Uterus (tissue), 4 donors: ENCODE measurements at places on chromosomes 1 and 21. TPM values are rescaled to one million over a fixed set of nuclear protein-coding genes. Genes with fewer than 3 reads are reported as not detected.
A peak's percentile ranks its signal among the peaks of the same experiment; 100 is the strongest.

DNA sequence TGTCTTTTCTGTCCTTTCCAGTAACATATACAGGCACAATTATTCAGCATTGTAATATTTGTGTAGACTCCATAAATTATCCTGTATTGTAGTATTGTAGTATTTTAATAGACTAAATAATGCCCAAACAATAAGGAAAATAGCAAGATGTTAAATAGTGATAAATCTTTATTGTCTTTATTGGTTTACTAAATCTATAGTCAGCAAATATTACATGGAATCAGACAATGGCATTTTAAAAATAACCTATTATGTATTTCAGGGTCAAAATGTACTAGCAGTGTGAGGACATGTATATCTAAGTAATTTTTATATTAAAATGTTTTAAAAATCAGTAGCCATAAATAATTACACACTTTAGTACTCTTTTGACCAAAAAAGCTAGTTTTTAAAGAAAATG lies 202.3 kb downstream of the GREM2 start:
- no peaks in the 10 kb centered on the region for H3K4me1 ChIP-seq
- no peak overlapping the region for H3K27ac ChIP-seq
- H3K36me3 ChIP-seq, result no peaks in the 10 kb centered on the region

DNA sequence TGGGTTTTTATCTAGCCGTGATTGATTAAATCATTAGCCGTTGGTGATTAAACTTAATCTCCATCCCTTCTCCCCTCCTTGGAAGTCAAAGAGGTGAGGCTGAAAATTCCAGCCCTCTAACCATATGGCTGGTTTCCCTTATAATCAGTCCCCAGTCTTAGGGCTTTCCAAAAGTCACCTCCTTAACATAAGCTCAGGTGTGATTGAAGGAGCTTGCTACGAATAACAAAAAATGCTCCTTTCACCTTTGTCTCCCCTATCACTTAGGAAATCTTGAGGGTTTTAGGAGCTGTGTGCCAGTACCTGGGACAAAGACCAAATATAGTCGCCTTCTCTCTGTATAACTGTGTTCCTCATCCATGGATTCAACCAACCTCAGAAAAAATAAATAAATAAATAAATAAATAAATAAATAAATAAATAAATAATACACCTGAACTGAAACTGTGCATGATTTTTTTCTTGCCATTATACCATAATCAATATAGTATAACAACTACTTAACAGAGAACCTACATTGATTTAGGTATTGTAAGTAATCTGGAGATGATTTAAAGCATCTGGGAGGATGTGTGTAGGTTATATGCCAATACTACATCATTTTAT lies 82.2 kb downstream of the PAPPA2 start:
- H3K36me3 ChIP-seq, result no peaks in the 10 kb centered on the region
- H3K27ac ChIP-seq, result no peak overlapping the region
- no peaks in the 10 kb centered on the region for H3K4me1 ChIP-seq
- H3K27me3 ChIP-seq, result no peaks in the 10 kb centered on the region
- no peak for DNase-seq

GRCh38 chr1:220974431-220974830 lies 95.2 kb downstream of the HLX start:
- no peak overlapping the region for H3K4me3 ChIP-seq
- H3K36me3 ChIP-seq, result no peaks in the 10 kb centered on the region
- no peak overlapping the region for H3K27ac ChIP-seq
- no peaks in the 10 kb centered on the region for H3K27me3 ChIP-seq
- no peaks in the 10 kb centered on the region for H3K4me1 ChIP-seq
- no peak for DNase-seq

DNA sequence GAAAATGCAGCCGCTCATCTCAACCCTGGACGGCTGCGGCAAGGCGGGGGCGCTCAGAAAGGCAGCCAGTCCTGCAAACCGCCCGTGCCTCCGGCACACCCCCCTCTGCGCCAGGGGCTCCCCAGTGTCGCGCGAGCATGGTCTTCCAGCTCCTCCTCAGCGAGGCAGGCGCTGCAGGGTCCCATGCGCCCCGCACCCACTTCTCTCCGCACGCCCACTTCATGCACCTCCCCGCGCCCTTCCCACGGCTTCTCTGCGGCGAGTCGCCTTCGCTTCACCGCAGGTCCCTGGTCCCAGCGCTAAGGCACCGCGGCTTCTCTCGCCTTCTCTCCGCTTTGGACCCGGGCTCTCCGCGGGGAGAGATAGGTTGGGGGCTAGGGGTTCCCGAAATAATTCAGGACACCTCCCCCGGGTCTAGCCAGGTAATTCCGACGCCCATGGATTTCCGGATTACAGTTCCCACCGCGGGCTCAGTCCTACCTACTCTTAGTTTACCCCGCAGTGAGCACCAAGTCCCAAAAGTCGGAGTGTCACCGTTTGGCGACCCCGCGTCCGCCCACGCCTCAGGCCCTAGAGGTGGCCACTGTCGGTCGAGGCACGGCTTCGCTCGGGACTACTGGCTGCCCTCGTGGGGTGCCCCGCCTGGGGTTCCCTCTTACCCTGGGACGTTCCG lies 67.5 kb downstream of the SYT2 start:
- no peak overlapping the region for H3K27ac ChIP-seq
- peaks cover 6% of the 10 kb centered on the region for H3K27me3 ChIP-seq
- no peaks in the 10 kb centered on the region for H3K36me3 ChIP-seq
- H3K4me1 ChIP-seq, result no peaks in the 10 kb centered on the region
- H3K4me3 ChIP-seq, result peak overlapping the region; percentile 26
- DNase-seq, result no peak

- no peak overlapping the region for H3K4me3 ChIP-seq
- H3K4me1 ChIP-seq, result no peaks in the 10 kb centered on the region
- H3K27me3 ChIP-seq, result no peaks in the 10 kb centered on the region
- no peaks in the 10 kb centered on the region for H3K36me3 ChIP-seq
- DNase-seq, result no peak
- no peak overlapping the region for H3K27ac ChIP-seq
Measured at GRCh38 chr1:37137014-37137413, 102.7 kb upstream of the GRIK3 start.

- H3K4me1 ChIP-seq, result no peaks in the 10 kb centered on the region
- no peak overlapping the region for H3K4me3 ChIP-seq
- H3K36me3 ChIP-seq, result no peaks in the 10 kb centered on the region
- no peaks in the 10 kb centered on the region for H3K27me3 ChIP-seq
- no peak for DNase-seq
Measured at GRCh38 chr1:58660105-58660504, 39.8 kb downstream of the MYSM1 start.

GRCh38 chr1:217599154-217599553 lies 31.7 kb downstream of the GPATCH2 start:
- no peaks in the 10 kb centered on the region for H3K27me3 ChIP-seq
- H3K27ac ChIP-seq, result no peak overlapping the region
- DNase-seq, result no peak
- no peak overlapping the region for H3K4me3 ChIP-seq

The OR2L8 gene
- not detected for total RNA-seq

- H3K36me3 ChIP-seq, result no peaks in the 10 kb centered on the region
- H3K4me1 ChIP-seq, result no peaks in the 10 kb centered on the region
Measured at GRCh38 chr1:174405219-174405618, 42.5 kb upstream of the GPR52 start.

DNA sequence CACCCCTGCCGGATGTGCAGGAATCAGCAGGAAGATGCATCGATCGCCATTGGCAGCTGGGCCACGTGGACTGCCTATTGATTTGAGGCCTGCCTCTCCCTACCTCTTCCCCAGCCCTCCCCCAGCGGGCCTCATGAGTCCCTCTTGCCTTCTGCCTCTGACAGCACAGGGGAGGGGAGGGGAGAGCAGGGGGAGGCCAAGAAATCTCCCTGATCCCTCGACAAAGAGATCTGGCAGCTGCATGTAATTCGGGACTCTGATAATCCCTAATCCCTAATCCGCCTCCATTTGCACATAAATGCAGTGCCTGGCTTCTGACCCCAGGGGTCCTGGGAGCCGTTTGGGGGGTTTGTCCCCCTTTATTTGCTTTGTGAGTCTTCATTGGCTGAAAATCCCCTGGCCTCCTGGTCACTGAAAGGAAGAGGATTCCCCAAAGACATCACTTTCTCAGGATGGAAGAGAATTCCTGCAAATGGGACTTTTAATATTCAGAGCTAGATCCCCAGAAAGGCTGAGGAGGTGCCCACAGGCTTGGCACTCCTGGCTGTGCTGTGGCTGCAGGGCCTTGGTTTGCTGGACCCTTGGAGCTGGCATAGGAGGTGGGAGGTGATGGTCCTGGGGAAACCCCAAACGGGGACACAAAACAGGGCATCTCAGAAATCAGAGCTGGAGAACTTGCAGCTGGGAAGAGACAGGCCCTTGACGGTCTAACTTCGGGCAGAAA lies 239.4 kb upstream of the POU3F1 start:
- H3K27me3 ChIP-seq, result no peaks in the 10 kb centered on the region
- no peaks in the 10 kb centered on the region for H3K36me3 ChIP-seq
- H3K4me3 ChIP-seq, result no peak overlapping the region
- no peak overlapping the region for H3K27ac ChIP-seq

The BRINP2 gene
- 5.7 TPM for total RNA-seq

The KCNJ9 gene
- 0.28 TPM for total RNA-seq

- H3K4me1 ChIP-seq, result no peaks in the 10 kb centered on the region
- DNase-seq, result no peak
Measured at GRCh38 chr1:29441916-29442668, 205.8 kb downstream of the PTPRU start.

The CD247 gene
- not detected for total RNA-seq

DNA sequence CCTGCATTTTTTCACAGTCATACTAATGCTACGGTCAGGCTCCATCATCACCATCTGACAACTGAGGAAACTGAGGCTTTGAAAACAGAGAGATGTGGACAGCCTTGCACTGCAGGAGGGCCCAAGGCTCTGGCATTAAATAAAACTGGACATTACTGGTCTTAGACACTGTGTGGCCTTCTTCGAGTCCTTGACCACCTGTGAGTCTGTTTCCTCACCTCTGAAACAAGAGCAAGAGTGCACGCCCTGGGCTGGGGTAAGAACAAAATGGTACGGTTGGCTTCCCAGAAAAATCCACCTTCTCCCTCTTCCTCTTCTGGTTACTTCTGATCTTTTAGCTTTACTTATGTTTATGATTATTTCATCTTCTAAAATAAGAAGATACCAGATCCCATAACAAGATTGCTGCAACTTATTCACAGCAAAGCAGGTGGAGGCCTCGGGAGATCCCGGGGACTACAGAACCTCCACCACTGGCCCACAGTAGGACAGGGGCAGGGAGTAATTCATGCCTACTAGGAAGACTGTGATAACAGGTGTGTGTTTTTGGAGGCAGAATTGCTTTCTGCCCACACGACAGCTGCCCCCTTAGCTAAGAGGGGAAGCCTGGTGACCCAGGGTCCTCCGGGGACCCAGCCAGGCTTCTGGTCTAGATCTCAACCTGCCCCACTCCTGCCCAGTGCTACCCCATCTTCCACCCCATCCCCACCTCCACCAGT lies 156.4 kb upstream of the EDN2 start:
- H3K27ac ChIP-seq, result no peak overlapping the region
- H3K36me3 ChIP-seq, result no peaks in the 10 kb centered on the region
- no peaks in the 10 kb centered on the region for H3K4me1 ChIP-seq
- H3K4me3 ChIP-seq, result no peak overlapping the region

DNA sequence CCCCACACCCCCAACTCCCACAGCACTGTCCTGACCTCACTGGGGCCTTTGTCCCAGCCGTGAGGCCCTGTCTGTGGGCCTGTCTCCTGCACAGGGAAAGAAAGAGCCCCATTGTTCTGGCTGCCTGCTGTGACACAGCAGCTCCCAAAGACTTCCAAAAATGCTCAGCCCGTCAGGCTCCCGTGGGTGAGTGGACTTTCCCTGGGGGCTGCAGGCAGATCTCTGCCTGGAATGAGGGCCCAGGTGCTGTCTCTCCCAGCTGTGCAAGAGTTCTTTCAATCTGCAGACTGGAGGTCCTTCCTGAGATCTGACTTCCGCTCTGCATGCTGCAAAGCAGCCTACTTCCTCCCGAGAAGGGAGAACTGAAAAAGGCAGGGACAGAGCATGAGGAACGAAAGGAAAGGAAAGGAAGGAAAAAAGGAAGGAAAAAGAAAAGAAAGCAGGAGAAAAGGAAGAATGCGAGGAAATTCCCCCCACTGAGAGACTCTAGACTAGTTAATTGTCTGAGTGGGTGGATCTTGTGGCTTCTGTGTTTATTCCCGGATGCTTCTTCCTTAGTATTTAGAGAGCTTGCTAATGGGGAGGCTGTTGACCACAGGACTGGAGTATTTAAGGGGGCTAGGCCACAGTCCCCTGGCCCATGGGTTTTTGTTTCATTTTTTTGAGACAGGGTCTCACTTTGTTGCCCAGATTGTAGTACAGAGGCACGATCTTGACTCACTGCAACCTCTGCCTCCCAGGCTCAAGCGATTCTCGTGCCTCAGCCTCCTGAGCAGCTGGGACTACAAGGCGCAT lies 15.0 kb downstream of the NES start:
- DNase-seq, result no peak
- H3K4me3 ChIP-seq, result no peak overlapping the region
- no peaks in the 10 kb centered on the region for H3K27me3 ChIP-seq
- H3K27ac ChIP-seq, result peak overlapping the region; percentile 87

DNA sequence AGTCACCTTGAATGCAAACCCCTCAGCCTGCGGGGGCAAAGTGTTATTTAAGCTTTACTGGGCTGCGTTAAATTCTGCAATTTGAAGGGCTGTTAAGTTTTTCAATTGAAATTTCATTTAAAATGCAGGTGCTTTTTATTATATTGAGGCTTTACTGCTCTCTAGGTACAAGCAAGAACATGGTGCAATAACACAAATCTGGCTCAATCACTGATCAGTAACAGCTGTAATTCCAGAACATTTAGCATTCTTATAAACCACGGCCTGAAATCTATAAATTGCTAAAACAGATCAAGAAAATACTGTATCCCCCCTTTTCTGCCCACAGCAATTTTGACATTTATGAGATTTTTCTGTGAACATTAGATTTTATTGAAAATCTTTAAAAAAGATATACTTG lies 322.8 kb downstream of the KCTD3 start:
- H3K27me3 ChIP-seq, result peaks cover 3% of the 10 kb centered on the region
- no peaks in the 10 kb centered on the region for H3K4me1 ChIP-seq
- H3K36me3 ChIP-seq, result no peaks in the 10 kb centered on the region
- no peak for DNase-seq

GRCh38 chr1:225280563-225280962 lies 147.3 kb downstream of the LBR start:
- H3K36me3 ChIP-seq, result no peaks in the 10 kb centered on the region
- no peak for DNase-seq
- no peak overlapping the region for H3K27ac ChIP-seq
- H3K27me3 ChIP-seq, result no peaks in the 10 kb centered on the region
- H3K4me1 ChIP-seq, result no peaks in the 10 kb centered on the region
- no peak overlapping the region for H3K4me3 ChIP-seq
